Activated T-cell treated with anti-CD3 and anti-CD28 coated beads for 1 hour (primary cell): ENCODE measurements at places on chromosomes 7 and 10.

DNA sequence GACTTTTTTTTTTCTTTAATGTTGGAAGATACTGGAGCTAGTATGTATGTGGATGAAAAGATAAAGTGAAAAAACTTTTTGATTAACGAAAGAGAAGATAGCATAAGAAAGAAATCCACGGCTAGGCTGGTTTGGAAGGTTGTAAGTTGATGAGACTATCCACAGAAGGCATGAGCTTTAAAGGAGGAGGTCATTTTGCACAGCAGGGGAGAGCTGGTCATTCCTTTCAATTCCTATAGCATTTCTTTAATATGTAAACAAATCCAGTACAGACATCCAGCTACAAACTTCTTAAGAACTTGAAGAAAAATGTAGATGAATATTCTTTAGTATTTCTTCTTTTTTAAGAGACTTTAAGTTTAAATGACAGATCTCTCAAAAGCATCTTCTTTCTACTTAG lies 281.3 kb downstream of the CACNA2D1 start:
- DNase-seq = no peak

- DNase-seq = no peak
Measured at GRCh38 chr7:31004393-31004792, 40.6 kb downstream of the GHRHR start.

GRCh38 chr10:11046776-11047160 lies 29.1 kb downstream of the CELF2 start:
- no peak for DNase-seq

GRCh38 chr10:79321951-79322350 lies 25.3 kb upstream of the PPIF start:
- DNase-seq = no peak

DNA sequence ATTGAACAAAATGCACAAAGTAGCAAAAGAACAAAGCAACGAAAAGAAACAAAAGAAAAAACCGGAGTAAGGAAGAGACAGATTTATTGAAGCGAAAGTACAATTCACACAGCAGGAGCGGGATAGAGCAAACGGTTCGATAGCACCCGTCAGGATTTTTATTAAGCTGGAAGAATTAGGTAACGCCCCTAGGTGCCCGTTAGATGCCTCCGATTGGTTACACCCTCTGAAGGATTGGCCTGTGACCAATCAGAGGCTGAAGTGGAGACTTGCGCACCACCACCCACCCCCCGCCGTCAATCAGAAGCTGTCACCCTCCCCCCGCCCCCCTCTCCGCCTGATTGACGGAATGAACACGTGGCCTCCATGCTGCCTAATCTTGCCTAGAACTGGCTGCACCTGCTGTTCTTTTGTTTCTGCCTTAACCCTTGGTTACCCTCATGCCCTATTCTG lies 16.8 kb downstream of the OCM2 start:
- no peak for DNase-seq

DNA sequence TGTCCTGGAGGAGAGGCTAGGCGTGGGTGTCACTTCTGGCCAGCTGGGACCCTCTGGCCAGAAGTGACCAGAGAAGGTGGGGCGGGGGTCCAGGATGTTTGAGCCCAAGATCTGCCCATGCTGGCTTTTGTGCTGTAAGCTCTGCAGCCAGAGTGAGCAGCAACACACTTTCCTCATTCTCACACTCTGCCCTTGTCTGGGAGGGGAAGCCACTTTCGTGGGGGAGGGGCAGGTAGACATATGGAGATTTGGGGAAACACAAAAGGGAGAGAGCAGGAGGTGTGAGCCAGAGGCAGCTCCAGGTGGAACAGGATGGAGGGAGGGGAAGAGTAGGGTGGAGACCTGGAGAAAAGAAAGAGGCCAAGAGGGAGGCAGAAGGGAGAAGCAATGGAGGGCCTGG lies 31.5 kb upstream of the ADCYAP1R1 start:
- DNase-seq = no peak

- no peak for DNase-seq
Measured at GRCh38 chr7:92520024-92520423, 8.3 kb downstream of the PEX1 start.

- no peak for DNase-seq
Measured at GRCh38 chr10:48958598-48959190, 19.1 kb upstream of the LRRC18 start.

DNA sequence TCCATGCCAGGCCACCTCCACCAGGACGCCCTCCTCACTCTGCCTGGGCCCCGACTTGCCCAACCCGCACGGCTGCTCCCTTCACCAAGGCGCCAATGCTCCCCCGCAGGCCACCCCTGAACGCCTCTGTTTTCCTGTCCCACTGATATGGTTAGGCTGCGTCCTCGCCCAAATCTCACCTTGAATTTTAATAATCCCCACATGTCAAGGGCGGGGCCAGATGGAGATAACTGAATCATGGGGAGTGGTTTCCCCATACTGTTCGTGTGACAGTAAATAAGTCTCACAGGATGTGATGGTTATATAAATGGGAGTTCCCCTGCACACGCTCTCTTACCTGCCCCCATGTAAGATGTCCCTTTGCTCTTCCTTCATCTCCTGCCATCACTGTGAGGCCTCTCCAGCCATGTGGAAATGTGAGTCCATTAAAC lies 29.8 kb downstream of the RSU1 start:
- DNase-seq = peak; percentile 42

- DNase-seq = no peak
Measured at GRCh38 chr10:42367532-42368230, 270.7 kb downstream of the ZNF33B start.

GRCh38 chr10:28638392-28638791 lies 38.9 kb upstream of the BAMBI start:
- no peak for DNase-seq

DNA sequence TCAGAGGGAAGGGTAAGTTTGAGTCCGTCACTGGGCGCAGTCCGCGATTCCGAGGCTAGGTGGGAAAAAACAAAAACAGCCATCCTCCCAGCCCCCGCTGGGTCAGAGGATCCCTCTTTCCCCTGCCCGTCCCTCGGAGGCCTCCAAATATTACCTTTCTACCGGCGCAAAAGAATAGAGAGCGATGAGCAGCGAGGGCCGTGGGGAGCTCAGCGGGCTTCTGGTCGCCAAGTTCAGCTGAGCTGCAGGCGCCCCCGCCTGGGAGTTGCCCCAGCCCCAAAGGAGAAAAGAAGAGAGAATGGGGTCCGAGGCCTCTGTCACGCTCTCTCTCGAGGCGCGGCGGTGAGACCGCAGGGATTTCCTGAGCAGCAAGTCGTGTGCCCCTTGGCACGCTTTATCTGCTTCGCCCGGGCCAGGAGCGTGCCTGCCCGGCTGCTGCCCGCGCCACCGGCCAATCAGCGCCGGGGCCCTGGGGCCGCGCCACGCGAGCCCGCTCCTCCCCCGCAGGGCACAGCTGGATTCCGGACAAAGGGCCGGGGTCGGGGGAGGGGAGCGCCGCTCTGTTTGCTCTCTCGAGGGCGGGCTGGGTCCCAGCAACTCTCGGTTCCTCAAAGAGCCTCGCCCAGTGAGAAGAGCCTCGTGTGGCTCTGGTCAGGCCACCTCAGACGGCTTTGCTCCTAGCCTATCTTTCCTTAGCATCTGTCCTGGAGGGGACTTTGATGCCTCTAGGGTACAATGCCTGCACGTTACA lies at the start of gene NEUROG3:
TSS of gene NEUROG3 (minus strand) at position 367 of the 751 bp plus-strand sequence. CDS start 379 bp downstream, outside the sequence.
- DNase-seq = no peak

- DNase-seq = peak; percentile 56
Measured at GRCh38 chr7:50266635-50267386, 37.7 kb upstream of the IKZF1 start.

DNA sequence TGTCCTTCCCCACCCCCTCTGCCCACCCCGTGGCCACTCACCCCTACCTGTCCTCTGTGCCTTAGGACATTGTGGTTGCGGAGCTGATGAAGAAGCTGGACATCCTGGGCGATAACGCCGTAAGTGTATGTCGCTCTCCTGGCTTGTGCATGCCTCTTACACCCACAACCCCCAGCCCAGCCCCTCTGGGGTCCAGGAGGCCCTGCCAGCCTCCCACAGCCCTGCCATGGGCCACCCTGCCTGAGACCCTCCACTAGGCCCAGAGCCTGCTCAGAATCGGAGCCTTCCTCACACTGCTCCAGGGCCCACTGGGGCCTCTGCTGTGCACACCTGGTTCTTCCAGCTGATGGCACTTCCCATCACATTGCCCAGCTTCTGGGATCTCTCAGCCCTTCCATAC lies 36.8 kb upstream of the DPYSL4 start:
- DNase-seq = no peak

GRCh38 chr7:22669692-22670421 lies 57.1 kb upstream of the IL6 start:
- DNase-seq = no peak

GRCh38 chr7:26397796-26398426 lies 106.2 kb downstream of the SNX10 start:
- no peak for DNase-seq

DNA sequence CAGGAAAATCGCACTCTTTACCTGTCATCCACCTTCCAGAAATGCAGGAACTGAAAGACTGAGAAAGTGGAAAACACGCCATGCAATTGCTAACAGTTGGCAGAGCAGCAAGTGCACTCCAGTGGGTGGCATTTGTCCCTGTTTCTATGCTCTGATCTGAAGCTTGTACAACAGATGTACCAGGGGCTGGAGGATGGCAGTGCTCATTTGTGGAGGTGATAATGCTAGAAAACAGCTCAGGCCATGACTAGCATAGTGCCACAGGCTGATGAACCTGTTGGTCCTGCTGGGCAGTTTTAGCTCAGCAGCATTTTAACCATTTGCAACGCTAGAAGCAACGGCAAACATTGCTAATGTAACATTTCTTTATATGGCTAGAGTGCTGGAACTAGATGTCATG lies 199.9 kb upstream of the NRP1 start:
- DNase-seq = no peak

GRCh38 chr7:1137517-1138167 lies 22.4 kb downstream of the ZFAND2A start:
- no peak for DNase-seq

GRCh38 chr7:5406957-5407945 lies 16.4 kb downstream of the TNRC18 start:
- no peak for DNase-seq

- no peak for DNase-seq
Measured at GRCh38 chr7:3187444-3188040, 113.5 kb upstream of the SDK1 start.

DNA sequence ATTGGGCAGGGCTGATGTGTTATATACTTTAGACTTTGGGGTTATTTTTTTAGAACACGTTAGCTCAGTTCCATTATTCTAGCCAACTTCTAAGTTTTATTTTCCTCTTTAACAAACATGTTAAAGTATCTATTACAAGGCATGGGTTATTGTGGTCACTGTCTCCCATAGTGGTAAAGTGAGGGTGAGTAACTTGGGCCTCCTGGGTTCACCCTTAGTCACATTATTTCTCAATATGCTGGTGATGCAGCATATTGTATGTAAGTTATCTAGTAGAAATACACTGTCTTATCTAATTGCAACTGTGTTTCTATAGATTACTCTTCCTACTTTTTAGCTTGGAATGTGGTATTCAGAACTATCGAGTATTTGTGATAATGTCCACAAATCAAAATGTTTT lies 65.9 kb downstream of the BBS9 start:
- DNase-seq = no peak

DNA sequence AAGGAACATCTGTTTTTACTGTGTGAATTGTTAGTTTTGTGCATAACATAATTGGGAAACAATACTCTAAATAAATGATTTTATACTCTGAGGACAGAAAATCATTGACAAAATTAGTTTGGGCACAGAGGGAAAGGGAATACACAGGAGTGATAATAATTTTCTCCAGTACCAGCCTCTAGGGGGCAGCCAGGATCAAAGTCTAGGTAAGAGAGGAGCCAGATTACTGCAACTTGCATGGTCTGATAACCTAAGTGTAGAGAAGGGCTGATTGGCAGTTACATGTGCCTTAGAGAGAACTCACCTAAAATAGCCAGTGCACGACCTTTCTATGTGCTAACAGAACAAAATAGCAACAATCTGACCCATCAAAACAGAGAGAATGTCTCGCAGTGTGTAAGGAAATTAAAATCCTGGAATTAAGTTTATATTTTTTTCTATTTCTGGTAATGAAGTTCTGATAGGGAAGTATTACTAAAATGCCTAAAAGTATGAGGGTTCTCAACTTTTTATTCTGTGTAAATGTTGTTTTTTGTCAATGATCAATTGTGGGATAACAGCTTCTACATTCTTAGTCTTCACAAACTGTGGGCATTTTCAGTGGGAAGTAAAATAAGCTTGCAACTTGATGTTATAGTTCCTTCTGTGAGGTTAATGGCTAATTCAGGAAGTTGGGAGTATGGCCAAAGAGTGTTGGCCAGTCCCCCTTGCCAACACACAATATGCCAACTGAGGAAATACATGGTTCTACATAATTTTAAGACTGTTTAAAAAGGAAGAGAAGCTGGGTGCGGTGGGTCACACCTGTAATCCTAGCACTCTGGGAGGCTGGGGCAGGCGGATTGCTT lies 66.4 kb downstream of the EXOC6 start:
- DNase-seq = peak; percentile 40

DNA sequence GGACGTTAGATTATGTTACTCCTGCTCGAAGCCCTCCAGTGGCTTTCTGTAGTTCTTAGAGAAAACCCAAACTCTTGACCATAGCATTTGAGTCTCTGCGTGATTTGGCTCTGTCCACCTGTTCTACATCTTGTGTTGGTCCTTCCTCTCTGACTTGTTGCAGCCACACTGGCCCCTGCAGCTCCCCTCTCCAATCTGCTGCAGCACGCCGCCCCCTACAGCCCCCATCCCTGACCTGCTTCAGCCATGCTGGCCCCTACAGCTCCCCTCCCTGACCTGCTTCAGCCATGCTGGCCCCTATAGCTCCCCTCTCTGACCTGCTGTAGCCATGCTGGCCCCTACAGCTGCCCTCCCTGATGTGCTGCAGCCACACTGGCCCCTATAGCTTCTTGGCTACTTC lies 29.2 kb downstream of the TRRAP start:
- DNase-seq = no peak

DNA sequence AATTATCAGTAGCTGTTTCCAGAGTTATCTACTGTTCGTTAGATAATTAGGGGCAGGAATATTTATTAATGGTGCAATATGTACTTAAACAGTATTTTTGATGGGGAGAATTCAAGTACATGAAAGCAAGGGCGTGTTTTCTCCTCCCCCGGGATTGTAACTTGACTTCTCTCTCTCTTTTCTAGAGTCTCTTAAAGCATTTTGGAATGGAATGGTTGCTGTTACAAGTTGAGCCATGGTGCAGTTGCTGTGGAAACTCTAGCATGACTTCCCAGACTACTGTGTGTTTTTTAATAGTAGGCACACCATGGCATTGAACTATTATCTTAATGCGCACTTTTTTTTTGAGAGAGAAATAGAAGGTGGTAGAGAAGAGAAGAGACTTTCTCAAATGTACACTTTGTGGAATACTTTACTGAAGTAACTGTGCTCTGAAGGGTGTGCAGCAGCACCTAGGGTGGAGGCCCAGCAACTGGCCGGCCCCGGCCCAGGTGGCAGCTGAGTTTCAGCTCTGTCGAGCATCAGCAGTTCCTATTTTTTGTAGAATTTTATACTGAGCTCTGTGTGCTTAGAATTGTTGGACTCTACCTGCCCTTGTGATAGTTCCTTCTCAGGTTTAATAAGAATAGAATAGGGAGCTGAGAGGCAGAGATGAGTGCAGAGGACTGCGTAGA lies 64.4 kb downstream of the CCNY start:
- DNase-seq = no peak
